NCI-H2081 (cell line): ENCODE measurements at places on chromosomes 7 and 10.

DNA sequence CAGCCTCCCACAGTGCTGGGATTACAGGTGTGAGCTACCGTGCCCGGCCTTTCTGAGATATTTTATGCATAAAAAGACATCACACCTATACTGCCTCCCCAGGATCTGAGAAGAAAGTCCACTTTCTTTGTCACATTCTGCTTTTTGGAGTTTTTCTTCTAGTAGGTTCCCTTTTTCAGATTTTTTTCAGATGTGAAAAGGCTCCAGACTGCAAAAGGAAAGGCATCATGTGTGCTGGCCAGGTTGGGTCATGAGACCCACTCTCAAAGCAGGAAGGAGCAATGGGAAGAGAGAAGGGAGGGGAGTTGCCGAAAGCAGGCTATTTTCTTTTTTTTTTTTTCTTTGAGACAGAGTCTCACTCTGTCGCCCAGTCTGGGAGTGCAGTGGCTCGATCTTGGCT is 10.8 kb downstream of the BLVRA start:
- DNase-seq = no peak

- no peak for DNase-seq
Observed at GRCh38 chr10:130333185-130333584, 197.0 kb downstream of the GLRX3 start.

- DNase-seq = no peak
Observed at GRCh38 chr10:22609251-22609650, 105.1 kb downstream of the PIP4K2A start.

DNA sequence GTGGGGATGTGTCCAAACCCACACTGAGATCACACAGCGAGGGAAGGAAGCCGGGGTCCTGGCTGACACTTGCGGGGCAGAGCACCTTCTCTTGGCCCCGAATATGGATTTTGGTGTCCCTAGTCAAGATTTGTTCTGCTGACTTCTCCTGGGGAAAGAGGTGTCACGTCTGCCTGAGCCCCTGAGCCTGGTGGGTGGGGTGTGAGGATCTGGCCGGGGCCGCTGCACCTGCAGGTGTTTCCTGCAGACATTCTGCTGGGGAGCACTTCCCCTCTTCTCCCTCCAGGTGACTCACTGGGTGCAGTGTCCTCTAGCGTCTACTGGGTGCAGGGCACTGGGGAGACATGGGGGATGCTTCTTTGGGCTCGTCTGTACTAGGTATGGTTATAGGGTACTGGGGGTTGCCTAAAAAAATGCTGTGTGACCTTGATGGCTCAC is 99.2 kb downstream of the GRK5 start:
- DNase-seq = no peak

- DNase-seq = peak; percentile 14
Observed at GRCh38 chr10:84329196-84329611, 815 bp downstream of the CCSER2 start.

DNA sequence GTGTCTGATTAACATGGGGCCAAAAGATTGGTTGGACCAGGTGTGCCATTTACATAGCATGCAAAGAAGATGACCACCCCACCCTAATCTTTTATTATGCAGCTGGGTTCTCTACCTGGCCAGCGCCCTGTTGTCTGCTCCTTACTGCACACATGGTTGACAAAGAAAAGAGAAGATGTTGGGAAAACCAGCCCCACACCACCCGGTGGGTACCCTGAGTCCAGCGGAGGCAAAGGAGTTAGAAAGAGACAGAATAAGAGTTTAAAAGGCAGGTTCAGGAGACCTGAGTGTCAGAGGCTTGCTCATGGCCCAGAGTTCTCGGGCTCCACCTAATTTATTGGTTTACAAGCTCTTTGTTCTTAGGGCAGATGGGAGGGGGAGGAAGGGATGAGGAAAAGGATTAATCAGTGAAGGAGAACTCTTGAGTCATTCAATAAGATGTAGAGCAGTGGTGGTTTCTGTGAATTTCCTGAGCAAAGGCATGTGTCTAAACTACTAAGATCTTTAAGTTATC is 24.1 kb upstream of the ABCA13 start:
- no peak for DNase-seq

DNA sequence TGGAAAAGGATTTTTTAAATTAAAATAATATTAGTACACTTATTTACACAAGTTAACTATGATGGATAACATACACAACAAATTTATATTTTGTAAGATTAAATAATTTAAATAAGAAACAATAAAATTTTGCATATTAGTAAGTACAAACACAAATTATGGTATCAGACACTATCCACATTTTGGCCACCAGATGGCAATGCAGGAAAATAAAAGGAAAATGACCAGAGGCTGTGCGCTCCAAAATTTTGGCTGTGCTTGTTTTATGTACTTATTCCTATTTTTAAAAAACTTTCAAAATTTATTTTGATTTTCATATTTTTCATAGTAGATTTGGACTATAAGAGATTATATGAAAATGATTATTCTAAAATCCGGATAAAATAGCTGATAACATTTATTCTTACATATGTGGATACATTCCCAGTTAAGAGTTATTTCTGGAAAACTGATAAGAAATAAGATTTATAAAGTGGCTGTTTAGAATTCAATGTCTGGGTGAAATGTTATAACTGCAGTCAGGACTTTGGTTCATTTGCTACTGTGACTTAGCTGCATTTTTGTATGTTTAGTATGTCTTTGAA is 274.7 kb upstream of the HGF start:
- DNase-seq = peak; percentile 62

DNA sequence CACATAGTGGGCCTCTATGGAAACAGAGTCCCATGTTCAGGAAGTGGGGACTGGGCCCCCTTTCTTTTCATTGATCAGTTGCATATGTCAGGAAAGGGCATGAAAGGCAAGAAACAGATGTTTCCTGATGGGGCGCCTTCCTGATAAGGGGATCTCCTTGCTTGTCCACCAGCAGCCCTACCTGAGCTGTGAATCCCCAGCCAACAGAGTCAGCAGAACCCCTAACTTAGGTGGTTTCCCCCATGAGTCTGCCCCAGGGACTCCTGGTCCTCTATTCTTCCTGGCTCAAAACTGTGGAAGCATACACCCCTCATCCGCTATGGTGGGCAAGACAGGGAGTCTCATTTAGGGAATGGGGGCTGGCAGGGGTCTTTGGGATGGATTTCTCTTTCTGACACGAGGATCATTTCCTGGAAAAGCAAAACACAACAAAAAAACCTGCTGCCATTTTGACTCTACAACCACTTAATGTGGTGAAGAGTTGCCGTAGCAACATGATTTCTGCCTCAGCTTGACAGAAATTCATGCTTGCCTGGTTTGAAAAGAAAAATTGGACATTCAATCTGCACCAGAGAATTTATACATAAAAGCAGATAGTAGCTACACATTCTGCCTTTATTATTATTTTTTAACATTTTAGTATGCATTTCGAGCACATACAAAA is 119.8 kb downstream of the SPAG6 start:
- no peak for DNase-seq
